T-helper 1 cell (primary cell): ENCODE measurements at places on chromosomes 6 and 20.

GRCh38 chr6:41503827-41504465 lies 42.2 kb upstream of the FOXP4 start:
- no peak for DNase-seq

- DNase-seq: no peak
Observed at GRCh38 chr20:23149623-23150279, 63.6 kb upstream of the CD93 start.

GRCh38 chr6:34350137-34350933 lies 42.1 kb downstream of the NUDT3 start:
- DNase-seq: no peak

- DNase-seq: no peak
Observed at GRCh38 chr6:136738692-136739057, 53.6 kb downstream of the MAP3K5 start.

GRCh38 chr6:167491438-167492099 lies 166.7 kb downstream of the TTLL2 start:
- DNase-seq: no peak

GRCh38 chr20:60963146-60963545 lies 288.9 kb upstream of the CDH4 start:
- no peak for DNase-seq
